ENCODE measurements at places on chromosomes 5 and 9.

GRCh38 chr5:113397046-113397445, 37.7 kb downstream of the TSSK1B start:
- no peak for DNase-seq

GRCh38 chr5:136425921-136426320, 60.6 kb upstream of the TRPC7 start:
- DNase-seq, result no peak

DNA sequence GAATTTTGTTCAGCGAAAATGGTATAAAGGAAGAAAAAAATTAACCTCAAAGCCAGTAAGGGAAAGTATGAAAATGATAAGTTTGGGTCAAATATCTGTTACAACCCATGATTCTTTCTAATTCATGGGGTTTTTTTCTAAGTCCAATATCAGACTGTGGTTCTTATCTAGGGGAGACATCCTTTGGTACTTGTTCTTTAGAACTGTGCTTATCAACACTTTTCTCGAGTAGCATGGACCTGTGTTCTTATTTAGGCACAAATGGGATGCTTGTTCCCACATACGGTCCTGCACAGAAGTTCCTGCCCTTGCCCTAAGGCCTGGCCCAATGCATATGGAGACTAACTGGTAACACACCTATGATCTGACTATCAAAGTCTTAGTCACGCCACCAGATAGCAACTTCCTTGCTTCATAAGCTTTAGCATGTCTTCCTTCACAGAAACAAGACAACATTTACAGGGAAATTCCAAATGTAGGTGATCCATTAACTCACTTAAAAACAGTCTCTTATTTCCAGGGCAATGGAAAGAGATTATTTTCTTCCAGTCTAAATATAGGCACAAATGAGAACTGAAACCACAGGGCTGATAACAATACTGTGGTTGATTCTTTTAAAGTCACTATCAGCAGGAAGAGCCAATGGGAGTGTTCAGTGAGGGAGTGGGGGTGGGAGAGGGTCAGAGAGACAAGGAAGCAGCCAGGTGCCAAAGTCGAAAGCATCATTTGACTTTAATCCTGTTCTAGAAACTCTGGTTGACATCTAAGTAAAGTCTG, 268.8 kb upstream of the ANKRD55 start:
- DNase-seq, result no peak

- DNase-seq, result no peak
These were observed 199.5 kb downstream of the FOXD4L6 start for GRCh38 chr9:40928803-40929487.

Measured in NCI-H2029 treated with DMSO at 0.1 percent for 48 hours (cell line).